ENCODE measurements at places on chromosomes 16 and 17. TPM values are rescaled to one million over a fixed set of nuclear protein-coding genes. Genes with fewer than 3 reads are reported as not detected.

GRCh38 chr17:46877466-46877865, 26.1 kb downstream of the WNT9B start:
- no peak for DNase-seq

DNA sequence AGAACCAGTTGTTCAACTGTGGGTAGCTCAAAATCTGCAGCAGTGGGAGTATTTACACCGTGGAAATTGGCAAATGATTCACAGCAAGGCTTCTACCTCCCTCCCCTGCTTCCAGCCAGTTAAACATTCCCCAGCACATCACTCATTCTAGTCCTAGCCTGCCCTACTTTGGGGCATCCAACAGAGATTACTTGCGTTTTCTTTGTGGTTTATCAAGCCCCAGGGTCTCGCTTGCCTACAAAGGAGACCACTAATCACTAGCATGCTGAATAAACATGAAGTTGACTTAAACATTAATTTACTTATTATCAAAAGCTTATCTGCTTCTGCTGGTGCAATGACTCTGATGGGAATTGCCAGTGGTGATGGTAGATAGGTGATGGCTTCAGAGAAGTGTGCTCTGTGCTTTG, 94.5 kb downstream of the MARF1 start:
- no peak for DNase-seq

GRCh38 chr17:66949501-66949900, 15.0 kb upstream of the CACNG4 start:
- DNase-seq, result no peak

DNA sequence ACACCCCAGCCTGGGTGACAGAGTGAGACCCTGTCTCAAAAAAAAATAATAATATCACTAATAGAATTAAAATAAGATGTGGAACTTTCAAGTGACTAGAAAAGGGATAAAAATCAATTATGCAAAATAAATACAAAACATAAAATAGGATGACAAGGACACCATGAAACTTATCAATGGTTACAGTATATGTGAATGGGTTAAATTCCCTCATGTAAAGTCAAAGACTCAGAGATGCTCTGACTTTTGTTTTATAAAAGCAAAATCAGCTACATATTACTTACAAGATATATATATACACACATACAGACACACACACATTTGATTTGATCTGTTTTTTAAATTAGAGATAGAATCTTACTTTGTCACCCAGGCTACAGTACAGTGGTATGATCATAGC, 33.5 kb upstream of the SCNN1B start:
- DNase-seq, result no peak

- DNase-seq, result no peak
Measured at GRCh38 chr17:69819316-69820087, 255.5 kb upstream of the KCNJ16 start.

DNA sequence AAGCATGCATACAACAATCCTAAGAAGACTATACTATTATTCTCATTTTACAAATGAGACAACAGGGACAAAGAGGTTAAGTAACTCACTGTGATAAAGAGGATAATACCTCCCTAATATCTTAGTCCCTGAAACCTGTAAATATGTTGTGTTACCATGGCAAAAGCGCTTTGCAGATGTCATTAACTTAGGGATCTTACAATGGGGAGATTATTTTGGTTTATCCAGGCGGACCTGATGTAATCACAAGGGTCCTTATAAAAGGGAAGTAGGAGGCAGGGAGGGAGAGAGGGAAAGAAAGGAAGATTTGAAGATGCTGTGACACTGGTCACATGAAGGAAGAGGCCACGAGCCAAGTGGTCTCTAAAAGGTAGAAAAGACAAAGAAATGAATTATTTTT, 164.7 kb downstream of the CNTNAP4 start:
- DNase-seq, result no peak

- no peak for DNase-seq
Measured at GRCh38 chr16:11688520-11688886, 20.2 kb downstream of the SNN start.

DNA sequence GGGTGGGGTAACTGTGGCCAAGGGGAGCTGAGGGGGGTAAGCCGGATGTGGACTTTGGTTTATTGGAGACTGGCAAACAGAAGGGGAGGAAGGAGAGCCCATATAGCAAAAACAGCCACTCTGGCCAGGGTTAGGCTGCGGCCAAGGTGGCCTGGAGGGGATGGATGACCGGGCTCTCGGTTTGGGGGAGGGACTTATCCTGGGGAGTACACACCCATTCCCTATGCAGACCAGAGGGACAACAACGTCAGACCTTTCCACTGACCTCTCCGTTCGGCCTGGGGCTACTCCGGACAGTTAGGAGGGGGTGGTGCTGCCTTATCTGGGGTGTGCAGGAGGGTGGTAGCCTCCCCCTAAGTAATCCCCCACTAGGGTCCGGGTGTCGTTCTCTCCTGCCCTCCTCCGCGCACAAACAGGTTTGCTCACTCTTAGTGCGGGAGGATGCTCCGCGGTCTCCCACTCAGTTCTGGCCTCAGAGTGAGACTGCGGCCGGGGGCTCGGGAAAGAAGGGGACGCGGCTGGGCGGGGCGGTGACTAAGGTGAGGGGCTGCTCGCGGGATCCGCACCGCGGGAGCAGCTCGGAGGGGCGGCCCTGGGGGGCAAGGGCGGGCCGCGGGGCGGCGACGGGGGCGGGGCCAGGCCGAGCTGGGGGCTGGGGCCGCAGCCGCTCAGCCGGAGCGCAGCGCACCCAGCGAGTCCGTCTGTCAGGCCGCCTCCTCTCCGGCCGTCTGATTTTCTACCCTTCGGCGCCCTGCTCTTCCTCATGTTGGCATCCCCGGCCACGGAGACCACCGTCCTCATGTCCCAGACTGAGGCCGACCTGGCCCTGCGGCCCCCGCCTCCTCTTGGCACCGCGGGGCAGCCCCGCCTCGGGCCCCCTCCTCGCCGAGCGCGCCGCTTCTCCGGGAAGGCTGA, at the start of gene WNK4:
WNK4 (plus strand) TSS at position 675 of the 915 bp plus-strand sequence; CDS start at position 764, 89 bp downstream.
- no peak for DNase-seq

DNA sequence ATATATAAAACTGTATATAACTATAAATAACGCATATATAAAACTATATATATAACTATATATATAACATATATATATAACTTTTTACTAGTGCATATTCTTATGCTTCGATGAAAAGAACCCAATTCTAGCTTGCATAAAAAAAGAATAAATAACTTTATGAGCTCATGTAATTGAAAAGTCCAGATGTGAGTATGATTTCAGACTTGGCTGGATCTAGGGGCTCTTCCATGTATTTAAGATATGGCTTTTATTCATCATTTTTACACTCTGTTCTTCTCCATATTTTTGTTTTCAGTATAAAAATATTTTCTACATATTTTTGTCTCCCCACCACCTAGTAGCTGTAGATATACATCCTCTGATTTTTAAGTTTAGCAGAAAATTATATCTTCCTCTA, 417.5 kb downstream of the CDH11 start:
- no peak for DNase-seq

- DNase-seq, result no peak
Measured at GRCh38 chr16:62676306-62676705, 640.1 kb upstream of the CDH8 start.

LITAFD gene
- not detected for polyA plus RNA-seq

FOXN1 gene
- 0.65 TPM for polyA plus RNA-seq

MAP2K3 gene
- 17.6 TPM for polyA plus RNA-seq

LRRC37A gene
- 3.4 TPM for polyA plus RNA-seq

TEKT1 gene
- polyA plus RNA-seq, result 1.2 TPM
